ENCODE measurements at places on chromosomes 12 and 14.
A peak's percentile ranks its signal among the peaks of the same experiment; 100 is the strongest.

- DNase-seq = no peak
Measured at GRCh38 chr14:94550041-94550440, 11.2 kb upstream of the SERPINA4 start.

DNA sequence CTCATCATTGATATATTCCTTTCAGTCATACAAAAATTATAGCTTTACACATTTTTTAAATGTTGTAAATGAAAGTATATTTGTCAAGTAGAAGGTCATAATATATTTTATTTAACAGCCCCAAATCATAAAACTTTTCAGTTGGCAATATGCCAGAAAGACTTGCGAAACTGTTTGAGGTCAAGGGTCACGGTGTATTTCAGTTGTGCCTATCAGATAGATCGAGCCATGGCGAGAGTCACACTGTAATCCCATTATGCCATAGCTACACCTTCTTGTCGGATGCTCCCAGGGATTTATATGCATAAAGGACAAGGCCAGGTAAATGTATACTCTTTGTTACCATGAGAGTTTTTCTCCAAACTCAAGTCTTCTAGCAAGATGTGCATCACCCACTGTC is 26.7 kb upstream of the G2E3 start:
- DNase-seq = no peak

DNA sequence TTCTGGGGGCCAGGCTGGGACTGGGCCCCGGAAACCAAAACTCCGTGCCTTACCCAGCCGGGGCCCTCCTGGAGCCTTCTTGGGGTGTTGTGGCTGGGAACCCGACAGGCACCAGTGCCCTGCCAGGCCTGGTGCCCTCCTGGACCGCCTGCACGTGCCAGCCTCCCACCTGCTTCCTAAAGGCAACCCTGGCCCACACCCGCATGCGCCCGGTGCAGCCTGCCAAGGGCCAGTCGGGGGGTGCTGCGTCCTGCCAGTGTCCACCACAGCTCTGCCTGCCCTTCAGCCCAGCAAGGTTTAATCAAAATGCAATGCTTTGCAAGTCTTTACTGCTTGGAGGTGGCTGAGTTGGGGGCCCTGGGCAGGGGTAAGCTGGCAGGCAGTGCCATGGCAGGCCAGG is 5.2 kb upstream of the ADSS1 start:
- no peak for DNase-seq

- DNase-seq = no peak
Measured at GRCh38 chr14:99009871-99010270, 262.1 kb downstream of the BCL11B start.

GRCh38 chr14:67619446-67620216 is at the start of gene ARG2:
Gene ARG2 (plus strand): TSS chr14:67619920. CDS start chr14:67619978, 58 bp downstream.
- DNase-seq = peak; percentile 95

All from activated T-cell treated with anti-CD3 and anti-CD28 coated beads for 48 hours (primary cell).